Stimulated activated CD4-positive, alpha-beta T cell treated with anti-CD3 and anti-CD28 coated beads, Interleukin-12 subunit alpha, Interleukin-12 subunit beta, amount 100 ng/mL, for 24 hours (primary cell): ENCODE measurements at places on chromosomes 11 and 22.

- no peak for DNase-seq
These were observed 41.4 kb upstream of the ZBED5 start for GRCh38 chr11:10899121-10899830.

DNA sequence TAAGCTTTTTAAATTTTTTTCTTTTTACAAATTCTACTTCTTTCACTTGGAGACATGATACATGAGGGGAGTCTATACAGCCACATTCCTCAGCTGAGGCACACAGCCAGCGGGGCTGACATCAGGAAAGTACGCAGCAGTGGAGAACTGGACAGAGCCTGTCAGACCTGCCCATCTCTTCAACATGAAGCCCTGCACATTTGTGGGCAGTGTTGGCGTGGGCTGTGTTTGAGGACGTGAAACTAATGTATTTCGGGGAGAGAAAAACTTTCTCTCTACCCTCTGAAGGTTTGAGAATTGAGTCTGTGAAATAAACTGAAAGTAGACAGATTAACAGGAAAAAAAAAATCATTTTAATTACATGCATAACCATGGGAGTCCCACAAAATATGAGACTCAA lies 84.8 kb upstream of the HTATIP2 start:
- no peak for DNase-seq

DNA sequence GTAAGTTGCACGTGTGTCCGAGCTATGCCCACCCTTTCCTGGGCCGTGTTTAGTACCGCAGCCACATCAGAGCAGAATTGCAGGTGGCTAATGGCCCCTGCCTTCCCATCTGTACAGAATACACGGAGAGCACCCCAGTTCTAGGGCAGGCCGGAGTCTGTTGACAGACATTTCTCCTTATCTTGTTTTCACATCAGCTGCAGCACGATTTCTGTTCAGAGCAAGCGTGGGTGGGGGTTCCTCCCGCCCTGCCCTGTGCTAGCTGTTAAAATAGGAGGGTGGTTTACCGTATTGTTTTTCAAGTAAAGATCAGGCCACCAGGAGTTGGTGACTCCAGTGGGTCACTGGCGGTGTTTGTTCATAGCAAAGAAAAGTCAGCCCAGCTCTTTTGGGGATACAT lies 41.1 kb downstream of the UBASH3B start:
- DNase-seq, result peak; percentile 45

- no peak for DNase-seq
These were observed 152.5 kb upstream of the POU2AF2 start for GRCh38 chr11:111093061-111093460.

DNA sequence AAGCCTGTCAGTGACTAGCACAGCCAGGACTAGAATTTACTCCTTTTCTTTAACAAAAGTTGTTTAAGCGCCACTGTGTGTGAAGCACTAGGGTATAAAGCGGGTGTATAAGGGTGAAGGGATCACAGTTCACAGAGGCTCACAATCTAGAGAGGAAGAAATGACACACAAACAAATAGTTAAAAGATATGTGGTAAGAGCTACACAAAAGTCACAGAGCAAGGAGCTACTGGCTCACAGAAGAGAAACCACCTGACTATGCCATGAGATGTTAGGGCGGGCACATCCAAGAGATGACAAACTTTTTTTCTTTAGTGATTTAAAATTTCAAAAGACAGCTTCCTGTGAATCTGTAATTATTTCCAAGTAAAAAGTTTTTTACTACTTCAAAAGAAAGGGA lies 55.6 kb downstream of the PHF21A start:
- no peak for DNase-seq

- DNase-seq, result no peak
These were observed 26.5 kb downstream of the ABTB2 start for GRCh38 chr11:34331329-34331728.

DNA sequence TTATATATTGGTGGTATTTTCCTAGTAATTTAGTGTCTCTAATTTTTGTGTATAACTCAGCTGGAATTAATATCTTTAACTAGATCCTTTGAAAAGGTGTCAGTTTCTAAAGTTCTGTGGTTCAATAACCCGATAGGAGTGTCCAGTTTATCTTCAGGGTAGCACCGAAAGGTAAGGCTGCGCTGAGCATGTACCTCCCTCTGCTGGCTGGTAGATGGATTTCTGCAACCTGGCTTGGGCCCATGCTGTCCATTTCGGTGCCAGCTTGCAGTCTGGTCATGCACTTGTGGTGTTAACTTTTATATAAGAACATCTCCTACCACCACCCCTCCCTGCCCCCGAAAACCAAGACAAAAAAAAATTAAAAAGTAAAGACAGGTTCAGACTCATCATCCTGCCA lies 24.7 kb downstream of the EXT2 start:
- DNase-seq, result no peak

DNA sequence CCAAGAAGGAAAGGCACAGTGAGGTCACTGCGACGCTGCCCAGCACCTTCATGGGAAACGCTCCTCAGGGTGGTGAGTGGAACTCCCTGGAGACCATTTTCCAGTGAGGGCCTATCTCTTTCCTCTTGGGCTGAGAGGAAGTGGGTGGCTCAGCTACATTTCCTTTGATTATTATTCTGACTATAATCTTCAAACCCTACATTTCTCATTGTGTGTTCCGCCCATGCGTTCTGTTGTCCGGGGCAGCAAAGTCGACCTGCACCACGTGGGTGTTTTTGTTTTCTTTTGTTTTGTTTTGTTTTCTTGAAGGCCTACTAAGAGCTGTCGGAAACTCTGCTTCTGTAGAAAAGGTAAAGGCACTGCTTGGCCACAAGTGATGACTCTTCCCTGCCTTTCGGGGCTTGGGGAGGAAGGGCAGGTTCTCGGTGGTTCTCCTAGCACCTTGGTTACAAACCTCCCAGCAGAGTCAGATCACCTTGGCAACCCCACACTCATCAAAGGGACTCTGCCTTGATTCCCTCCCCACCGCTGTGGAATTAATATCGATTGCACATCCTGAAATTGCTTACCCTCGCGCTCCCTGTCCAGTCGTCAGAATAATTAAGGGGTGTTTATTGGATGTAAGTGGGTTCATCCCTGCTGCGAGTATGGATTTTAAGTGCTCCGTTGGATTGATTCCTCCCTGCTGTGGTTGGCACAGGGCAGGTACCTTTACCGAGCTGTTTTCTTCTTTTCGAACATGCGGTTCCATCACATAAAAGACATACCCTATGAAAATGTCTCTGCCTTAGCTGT lies 7.3 kb downstream of the PARVB start:
- no peak for DNase-seq

- peak; percentile 71 for DNase-seq
These were observed 46.4 kb downstream of the MORC2 start for GRCh38 chr22:30922151-30922611.

GRCh38 chr11:79402912-79403311 lies 37.9 kb downstream of the TENM4 start:
- DNase-seq, result no peak

- DNase-seq, result no peak
These were observed 29.7 kb downstream of the LRP4 start for GRCh38 chr11:46888636-46889035.

DNA sequence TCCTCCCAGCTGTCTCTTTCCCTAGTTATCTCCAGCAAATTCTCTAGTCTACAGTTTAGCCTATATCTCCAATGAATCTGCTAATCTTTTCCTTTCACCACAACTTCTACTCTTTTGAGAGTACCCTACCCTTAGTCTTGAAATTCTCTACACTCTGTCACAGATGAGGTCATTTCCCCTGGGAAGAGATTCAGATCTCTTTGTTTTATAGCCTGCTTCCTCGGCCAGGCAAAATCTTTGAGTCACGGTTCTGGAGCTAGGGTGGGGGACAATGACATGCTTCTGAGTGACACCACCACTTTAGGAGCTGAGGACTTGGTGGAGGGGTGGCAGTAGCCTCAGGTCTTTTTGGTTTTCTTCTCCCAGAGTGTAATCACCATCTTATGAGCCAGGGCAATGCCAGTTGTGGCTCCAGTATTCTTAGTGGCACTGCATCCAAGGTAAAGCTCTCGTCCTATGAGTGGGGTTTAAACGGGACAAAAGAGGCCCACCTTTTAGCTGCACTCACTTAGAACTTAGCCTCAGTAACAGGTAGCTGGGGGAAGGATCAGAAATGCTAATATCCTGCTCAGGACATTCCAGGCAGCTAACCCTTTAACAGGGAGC lies 98.5 kb upstream of the RRM1 start:
- no peak for DNase-seq

- DNase-seq, result no peak
These were observed 88.4 kb downstream of the CCDC81 start for GRCh38 chr11:86463120-86463519.

DNA sequence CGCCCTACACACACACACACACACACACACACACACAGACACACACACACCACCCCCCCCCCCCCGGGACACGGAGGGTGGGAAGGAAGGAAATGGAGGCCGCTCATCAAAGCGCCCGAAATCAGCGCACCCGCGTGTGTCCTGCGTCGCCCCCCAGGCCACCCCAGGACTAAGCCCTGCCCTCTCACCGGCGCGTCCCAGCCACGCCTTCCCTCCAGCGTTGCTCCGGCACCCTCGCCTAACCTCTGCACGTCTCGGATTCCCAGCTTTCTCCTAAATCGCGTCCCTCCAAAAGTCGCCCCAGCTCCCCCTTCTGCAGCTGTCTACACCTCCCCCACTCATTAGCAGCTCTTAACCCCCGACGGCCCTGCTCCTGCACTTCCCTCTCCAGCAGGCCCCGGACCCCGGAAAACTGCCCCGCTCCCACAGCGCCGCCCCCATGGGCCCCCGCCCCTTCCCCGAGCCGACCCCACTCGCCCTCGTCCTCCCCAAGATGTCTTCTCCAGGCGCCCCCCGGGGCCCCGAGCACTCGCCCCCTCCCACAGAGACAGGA lies 557 bp downstream of the PACSIN2 start:
- DNase-seq, result peak; percentile 31

- no peak for DNase-seq
These were observed 61.7 kb downstream of the ETS1 start for GRCh38 chr11:128525411-128526243.

- DNase-seq, result no peak
These were observed 41.0 kb downstream of the CSF2RB start for GRCh38 chr22:36954251-36955014.

DNA sequence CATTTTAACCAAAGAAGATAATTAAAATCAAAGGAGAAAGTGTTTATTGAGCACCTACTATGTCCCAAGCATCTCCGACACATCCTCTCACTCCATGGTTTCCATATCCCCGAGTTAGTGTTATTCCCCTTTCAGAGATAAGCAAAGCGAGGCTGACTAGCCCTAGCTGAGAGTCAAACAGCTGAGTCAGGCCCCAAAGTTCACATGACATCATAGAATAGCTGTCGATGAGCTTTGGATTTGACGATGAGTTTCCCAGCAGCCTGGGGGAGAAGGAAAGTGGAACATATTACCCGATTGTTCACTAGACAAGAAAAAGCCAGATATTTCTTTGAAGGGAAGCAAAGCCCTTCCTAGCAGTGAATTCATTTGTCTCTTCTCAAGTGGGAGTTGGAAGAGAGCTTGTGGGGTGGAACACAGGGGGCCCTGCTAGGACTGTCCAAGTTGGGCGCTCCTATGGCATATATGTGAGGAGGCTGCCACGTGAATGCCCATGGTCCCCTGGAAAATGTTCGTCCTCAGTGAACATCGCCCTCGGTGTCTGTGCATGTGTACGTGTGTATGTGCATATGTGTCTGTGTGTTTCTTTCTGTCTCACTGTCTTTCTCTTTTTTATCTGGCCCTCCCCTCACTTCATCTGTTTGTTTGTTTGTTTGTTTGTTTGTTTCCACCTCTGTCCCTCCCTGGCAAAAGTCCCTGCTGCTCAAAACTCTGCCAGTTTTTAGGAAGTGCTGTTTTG lies 493 bp upstream of the CYTH4 start:
- DNase-seq, result no peak

- no peak for DNase-seq
These were observed 123.0 kb downstream of the TRIM44 start for GRCh38 chr11:35785287-35786167.

DNA sequence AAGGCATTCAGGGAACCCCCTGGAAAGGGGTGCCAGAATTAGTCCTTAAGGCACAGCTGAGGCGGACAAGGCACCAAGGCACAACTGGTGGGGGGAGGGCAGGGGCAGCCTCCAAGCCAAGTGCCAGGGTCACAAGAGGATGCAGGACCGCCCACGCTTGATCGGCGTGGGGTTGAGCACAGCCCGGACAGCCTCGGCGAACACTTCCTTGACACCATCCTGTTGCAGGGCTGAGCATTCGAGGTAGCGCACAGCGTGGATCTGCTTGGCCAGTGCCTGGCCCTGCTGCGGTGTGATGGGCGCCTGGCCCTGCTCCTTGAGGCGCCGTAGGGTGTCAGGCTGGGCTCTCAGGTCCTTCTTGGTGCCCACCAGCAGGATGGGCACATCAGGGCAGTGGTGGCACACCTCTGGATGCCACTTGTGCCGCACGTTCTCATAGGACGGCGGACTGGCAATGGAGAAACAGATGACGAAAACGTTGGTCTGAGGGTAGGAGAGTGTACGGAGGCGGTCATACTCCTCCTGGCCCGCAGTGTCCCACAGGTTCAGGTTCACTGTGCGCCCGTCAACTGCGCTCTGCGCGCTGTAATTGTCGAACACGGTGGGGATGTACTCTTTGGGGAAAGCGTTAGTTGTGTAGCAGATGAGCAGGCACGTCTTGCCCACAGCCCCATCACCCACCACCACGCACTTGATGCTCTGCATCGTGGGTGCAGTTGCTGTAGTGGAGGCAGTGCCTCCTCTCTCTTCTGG lies 13.1 kb downstream of the RHOG start:
- no peak for DNase-seq

DNA sequence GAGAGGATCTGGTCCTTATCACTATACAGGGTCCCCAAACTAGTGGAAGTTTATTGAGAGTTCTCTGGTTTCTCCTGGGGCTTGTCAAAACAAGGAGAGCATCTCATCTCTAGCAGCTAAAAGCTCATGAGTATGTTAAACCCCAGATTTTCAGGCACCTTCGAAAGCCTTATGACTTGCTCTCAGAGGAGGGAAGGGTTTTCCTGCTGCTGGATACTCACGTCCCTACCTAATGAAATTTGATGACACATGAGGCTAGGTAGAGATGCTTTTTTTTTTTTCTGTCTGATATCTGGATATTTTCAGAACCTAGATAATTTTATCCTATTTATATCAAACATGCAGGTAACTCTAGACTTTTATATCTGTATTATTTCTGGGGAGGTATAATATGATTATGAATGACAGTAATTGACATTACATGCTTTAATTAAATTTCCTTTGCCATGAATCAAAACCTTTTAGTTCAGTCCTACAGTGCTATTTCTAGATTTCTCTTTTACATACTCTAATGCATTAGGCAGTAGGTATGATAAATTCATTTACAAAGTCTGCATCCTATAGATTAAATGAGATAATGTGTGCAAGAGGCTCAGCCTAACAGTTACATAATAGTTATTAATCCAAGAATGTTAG lies 73.9 kb downstream of the PARVA start:
- no peak for DNase-seq

DNA sequence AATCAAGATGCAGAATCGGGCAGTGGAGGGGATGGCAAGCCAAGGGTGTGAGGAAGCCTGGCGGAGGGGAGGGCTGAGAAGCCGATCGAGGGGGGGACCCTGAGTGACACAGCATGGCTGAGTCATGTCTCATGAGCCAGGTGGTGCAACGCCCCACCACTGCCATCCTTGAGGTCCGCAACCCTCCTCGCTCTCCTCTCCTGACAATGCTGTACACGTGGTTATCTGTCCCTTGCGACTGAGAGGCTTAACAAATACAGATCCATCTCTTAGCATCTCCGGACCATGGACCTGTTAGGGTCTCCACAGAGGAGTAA lies 14.2 kb downstream of the SLC22A12 start:
- DNase-seq, result no peak
